ENCODE measurements at places on chromosomes 1 and 21.

GRCh38 chr1:212971312-212971711, 21.0 kb downstream of the VASH2 start:
- DNase-seq: no peak

GRCh38 chr1:203065191-203065590, 20.6 kb downstream of the MYOG start:
- no peak for DNase-seq

DNA sequence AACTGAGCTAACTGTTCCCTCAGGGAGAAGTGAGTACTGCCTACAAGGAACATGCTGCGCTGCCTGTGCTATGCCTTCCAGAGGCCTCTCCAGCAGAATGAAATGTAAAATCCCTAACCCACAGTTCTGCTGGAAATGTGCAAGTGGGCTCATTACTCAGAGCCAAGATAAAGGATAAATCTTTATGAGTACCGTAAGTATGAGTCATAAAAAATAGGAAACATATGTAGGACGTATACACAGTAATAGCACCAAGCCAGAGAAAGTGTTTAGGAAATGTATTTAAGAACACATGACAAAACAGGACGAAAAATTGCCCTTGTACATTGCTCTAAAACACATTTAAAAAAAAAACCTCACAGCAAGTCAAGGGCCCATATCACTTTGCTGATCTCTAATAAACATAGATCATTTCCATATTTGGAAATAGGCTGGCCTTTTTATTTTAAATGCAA, 104.6 kb downstream of the TGFBR3 start:
- no peak for DNase-seq

GRCh38 chr1:31133368-31133767, 67.9 kb upstream of the PUM1 start:
- no peak for DNase-seq

DNA sequence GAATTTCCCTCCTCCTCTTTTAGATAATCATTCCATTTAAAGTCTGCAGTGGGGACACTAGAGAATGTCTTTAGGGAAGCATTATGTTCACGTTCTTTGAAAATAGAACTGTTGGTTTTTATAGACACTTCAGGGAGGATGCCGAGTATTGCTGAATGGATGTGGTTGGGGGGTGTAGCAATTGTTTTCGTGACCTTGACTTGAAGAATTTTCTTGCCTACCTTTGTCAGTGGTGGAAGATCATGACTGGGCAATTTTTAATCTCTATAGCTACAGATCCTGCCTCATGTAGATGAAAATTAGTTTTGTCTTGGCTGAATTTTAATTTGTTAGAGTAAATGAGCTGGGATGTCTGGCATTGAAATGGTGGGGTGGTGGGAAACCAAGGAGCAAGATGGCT, 3.8 kb downstream of the SMG7 start:
- DNase-seq: no peak

GRCh38 chr21:28257276-28257675, 735.4 kb downstream of the LTN1 start:
- DNase-seq: no peak

DNA sequence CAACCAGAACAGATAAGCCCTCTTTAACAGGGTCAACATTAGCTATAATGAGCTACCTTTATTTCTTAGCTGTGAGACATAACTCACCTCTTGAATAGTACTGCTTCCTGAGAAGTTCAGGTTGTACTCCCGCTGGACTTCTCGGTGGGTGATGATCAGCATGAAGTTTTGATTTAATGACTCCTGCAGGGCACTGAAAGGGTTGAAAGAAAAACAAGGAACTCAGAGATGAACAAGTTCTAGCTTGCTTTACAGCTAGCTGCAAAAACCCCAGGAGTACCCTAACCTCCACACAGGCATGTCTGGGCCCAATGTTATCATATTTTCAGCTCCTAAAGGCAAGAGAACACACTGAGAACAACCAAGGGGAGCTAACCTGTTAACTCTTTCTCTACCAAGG, 254.4 kb downstream of the FAF1 start:
- DNase-seq: no peak

GRCh38 chr1:152699746-152700145, 1.6 kb downstream of the LCE2A start:
- no peak for DNase-seq
